ENCODE measurements at places on chromosomes 5 and 9.
A peak's percentile ranks its signal among the peaks of the same experiment; 100 is the strongest.

- DNase-seq, result no peak
Measured at GRCh38 chr9:35718721-35719511, 13.1 kb downstream of the TLN1 start.

DNA sequence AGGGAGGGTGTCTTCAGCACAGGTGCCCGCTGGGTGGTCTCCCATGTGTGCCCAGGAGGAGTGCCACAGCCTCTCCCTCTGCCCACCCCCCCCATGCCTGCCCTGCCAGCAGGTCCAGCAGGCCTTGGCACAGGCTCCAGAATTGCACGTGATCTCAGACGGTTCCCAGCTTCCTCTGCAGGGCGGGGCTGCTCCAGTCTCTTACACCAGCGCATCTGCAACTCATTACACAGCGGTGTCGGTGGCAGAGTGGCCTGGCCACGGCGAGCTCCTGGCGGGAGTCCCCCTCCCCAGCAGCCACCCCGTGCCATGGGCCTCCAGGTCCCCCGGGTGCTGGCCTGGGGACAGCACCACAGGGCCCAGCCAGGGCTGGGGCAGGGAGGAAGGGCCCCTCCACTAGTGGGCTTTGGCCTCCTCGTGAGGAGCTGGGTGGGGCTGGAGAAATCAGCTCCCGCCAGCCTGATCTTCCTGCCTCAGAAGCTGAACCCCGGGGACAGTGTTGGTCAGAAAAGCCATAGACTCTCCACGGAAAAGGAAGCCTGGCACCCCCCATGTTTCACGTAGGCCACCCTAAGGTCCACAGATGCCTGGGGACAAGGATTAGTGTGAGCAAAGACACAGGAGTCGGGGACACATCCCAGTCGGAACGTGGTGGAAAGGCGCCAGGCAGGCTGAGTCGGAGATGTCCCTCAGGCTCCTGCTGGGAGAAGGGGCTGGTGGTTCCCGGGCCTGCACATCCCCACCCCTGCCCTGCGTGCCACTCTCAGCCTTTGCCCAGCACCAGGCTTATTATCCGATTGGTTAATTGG, 40.2 kb downstream of the RXRA start:
- DNase-seq, result peak; percentile 77

- DNase-seq, result no peak
Measured at GRCh38 chr5:5523066-5523505, 100.6 kb downstream of the ICE1 start.

GRCh38 chr9:124038239-124038638, 26.7 kb downstream of the LHX2 start:
- no peak for DNase-seq

DNA sequence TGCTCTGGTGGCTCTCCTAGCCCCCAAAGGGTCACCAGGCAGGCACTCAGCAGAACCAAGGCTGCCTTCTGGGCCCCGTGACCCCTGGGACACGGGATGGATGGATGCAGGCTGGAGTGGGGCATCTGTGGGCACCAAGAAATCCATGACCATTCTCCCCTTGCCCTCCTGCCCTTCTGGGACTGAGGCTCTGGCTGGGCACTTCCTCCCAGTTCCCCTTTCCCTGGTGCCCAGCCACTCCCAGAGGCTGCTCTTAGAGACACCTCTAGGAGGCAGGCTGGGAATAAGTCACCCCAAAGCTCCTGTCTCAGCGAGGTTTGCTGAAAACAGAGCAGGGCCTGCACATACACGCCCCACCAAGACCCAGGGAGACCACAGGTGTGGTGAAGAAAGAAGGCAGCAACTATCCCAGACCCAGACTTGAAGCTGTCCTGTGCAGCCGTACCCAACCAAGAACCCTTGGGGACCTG, 943 bp downstream of the STING1 start:
- DNase-seq, result peak; percentile 16

- peak; percentile 26 for DNase-seq
Measured at GRCh38 chr9:98796364-98797101, at the start of gene ANKS6. TSS of gene ANKS6 (minus strand) at chr9:98796555. CDS start at chr9:98796491, 64 bp downstream.

DNA sequence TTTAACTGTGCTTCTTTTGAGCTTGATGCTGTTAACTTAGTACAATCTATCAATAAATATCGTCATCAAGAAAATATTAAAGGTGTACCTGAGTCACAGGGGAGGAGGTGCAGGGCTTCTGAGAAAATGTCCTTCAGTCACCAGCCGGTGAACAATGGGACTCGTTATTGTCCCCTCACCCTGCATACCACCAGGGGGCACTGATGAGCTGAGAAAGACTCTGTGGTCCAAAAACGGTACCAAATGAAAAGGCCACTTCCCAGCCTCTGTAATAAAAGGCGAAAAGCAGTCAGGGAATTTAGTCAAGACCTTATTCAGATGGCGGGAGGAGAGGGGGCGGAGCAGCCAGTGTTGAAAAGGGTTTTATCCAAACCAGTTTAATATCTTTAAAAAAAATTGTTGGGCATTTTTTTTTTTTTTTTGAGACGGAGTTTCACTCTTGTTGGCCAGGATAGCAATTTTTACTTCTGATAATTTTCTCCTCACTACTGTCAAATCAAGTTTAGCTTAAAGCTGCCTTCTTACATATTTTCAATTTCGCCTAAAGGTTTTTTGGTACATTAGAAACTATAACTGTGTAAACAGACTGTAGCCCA, 271.9 kb upstream of the ADAMTS16 start:
- DNase-seq, result no peak

- DNase-seq, result no peak
Measured at GRCh38 chr9:78575771-78576170, 278.8 kb downstream of the PSAT1 start.

DNA sequence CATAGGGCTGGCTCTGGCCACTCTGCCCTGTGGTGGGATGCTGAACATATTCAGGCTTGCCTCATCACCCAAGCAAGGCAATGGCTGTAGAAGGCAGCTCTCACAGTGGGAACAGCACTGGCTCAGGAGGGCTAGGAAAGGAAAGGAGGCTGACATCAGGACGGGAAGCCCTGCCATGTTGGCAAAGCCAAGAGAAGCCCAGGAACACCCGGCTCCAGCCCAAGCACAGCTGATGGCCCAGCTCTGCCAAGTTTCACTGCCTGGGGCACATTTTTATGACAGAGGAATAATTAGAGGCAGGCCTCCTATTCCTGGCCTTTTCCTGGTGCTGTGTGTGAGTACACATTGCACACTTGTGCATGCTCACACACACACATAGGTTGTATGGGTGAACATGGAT, 163.6 kb upstream of the SMIM23 start:
- no peak for DNase-seq

- no peak for DNase-seq
Measured at GRCh38 chr5:85334-85995, 6.5 kb upstream of the PLEKHG4B start.

DNA sequence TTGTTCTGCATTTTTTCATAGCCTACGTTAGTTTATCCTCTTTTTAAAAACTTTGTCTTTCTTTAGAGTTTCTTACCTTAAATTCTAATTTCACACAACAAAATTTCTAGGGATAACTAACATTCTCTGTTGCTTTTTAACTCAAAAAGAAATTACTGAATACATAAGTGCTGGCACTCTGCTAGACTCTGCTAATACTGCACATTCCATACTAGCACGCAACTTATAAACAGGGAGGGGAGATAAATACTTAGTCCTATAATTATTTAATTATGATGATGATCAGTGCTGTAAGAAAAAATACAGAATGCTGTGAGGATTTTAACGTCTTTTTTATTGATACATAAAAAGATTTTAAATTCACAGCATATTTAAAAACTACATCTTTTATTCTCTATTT, 25.1 kb downstream of the RNF145 start:
- DNase-seq, result no peak

DNA sequence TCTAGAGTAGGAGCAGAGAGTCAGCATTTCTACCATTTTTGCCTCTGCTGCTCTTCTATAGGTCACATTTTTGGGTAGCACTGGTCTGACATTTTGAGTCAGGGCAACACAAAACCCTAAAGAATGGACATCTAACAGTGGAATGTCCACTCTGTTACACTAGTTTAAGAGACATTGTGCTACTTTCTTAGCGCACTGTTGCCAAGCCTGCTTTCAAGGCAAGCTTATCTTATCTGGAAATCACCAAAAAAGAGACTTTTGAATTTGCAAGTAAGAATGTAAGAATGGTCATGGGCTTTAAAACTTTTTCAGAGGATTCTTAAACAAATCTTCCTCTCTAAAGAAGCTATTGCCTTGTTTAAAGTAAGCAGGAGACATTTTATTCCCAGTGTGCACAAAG, 73.0 kb upstream of the STARD4 start:
- no peak for DNase-seq

DNA sequence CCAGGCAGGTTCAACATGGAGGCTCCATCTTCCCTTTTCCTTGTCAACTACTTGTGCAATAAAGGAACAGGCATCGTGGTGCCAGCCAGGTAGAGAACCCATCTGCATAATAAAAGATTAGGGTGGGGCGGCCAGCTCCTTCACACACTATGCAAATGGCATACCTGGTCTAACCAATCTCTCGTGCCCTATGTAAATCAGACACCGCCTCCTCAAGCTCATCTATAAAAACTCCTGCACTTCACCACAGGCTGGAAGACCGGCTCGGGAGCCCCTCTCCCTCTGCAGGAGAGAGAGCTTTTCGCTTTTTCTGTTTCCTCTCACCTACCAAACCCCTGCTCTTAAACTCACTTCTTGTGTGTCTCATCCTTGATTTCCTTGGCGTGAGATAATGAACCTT, 244.3 kb upstream of the PUM3 start:
- DNase-seq, result no peak

- no peak for DNase-seq
Measured at GRCh38 chr5:81067406-81067805, 107.2 kb downstream of the RASGRF2 start.

GRCh38 chr5:45694255-45694814, 1.8 kb downstream of the HCN1 start:
- DNase-seq, result no peak

DNA sequence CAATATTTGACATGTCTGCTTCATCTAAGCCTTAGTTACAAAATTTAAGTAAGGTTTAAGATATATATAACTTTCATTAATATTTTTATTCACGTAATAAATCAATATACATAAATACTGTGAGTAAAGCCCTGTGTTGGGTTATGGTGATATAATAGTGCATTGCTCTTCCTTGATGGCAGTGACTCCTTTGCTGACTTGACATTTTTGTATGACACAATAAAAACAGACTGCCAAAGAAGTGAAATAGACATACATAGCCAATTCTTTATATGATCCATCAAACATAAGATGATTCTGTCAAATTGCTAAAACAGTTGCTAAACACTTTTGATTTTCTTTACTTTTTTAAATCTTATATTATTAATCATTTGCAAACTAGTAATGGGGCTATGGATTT, 1518.2 kb downstream of the EFNA5 start:
- DNase-seq, result no peak

GRCh38 chr9:137138722-137139467, at the start of gene GRIN1:
TSS of gene GRIN1 (plus strand) at chr9:137139154. CDS start at chr9:137139487, 333 bp downstream.
- no peak for DNase-seq

- no peak for DNase-seq
Measured at GRCh38 chr5:115243412-115243811, 19.3 kb downstream of the PGGT1B start.

DNA sequence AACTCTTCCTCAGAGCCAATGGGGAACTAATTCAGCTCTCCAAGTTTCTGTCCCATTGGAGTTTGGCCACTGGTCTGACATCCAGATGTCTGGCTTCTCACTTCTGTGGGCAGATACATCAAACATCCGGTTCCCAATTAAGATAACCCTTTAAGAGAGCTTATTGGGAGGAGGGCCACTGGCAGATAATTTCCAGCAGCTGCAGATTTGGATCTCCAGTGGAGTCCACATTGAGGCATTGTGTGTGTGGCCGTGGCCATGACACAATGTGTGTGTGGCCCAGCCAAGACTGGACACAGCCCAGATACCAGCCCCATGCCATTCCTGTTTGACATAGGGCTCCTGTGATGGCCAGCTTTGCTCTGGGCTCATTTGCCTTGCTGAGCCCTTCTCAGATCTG, 110.5 kb upstream of the MAP1B start:
- no peak for DNase-seq

DNA sequence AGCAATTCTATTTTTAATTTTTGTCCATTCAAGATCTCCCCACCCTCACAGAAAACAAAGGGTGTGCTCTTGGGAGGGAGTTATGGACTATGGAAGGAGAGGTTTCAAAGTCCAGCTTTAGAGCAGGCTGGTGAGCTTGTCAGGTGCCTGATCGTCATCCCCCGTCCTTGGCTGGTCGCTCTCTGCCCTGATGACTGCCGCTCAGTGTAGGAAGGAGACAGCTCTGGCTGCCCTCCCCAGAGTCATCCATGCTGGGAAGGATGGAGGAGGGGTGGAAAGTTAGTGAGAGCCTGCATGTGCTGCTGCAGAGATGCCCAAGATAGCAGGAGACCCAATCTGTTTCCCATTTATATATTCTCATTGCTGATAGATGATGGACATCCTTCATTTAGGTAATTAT, 96.6 kb downstream of the NLN start:
- DNase-seq, result no peak

DNA sequence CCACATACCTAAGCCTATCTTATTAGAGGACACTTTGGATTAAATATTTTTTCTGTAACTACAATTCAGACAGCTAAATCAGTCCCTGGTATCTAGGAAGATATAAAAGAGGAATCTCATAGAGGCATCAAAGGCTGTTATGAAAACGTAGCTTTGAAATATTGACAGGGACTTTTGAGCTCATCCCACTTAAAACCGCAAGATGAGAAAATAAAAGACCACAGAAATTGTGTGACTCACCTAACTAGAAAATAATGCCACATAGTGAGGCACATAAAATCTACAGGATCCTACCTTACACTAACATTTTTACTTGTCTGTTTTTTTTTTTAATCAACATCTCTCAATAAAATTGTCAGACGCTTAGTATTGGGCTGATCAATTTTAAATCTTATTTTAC, 686.5 kb upstream of the COX7C start:
- no peak for DNase-seq

GRCh38 chr5:95923918-95924544, 37.6 kb downstream of the ELL2 start:
- DNase-seq, result no peak

DNA sequence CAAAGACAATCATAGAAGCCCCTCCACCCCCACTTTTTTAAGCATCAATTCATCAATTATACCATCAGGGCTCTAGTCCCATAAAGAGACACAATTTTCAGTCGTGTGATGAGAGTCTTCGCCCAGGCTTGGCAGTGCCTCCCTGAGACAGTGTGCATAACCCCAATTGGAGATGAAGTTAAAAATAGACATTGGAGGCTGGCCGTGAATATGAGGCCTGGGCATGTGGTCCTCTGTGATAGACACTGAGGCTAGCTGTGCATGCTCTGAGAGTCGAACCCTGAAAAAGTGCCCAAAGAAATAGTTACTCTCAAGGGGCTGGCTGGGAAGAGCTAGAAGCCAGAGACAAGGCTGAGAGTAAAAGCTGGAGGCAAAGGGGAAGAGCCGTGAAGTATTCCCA, 248.6 kb upstream of the NR4A3 start:
- DNase-seq, result no peak

DNA sequence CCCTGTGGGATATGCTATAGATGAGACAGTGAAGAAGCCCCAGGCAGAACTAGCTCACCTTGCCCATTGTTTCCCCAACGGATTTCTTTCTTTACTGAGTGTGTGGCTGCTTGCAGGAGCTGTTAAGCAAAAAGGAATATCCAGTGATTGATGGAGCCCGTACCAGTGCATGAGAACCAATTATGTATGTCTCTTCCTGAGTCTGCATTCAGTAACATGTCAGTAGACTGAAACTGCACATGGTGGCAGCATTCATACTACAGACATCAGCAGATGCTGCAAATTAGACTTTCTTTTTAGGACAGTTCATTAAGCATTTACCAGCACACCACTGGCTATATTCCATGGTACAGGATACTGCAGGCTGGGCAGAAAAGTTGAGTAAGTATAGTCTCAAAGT, 90.3 kb upstream of the PLCXD3 start:
- DNase-seq, result no peak

GRCh38 chr5:150500328-150500841, 7.5 kb upstream of the NDST1 start:
- no peak for DNase-seq

Data from DMS153 (cell line).